ENCODE measurements at places on chromosomes 1 and 21. TPM values are rescaled to one million over a fixed set of nuclear protein-coding genes. Genes with fewer than 3 reads are reported as not detected.

DNA sequence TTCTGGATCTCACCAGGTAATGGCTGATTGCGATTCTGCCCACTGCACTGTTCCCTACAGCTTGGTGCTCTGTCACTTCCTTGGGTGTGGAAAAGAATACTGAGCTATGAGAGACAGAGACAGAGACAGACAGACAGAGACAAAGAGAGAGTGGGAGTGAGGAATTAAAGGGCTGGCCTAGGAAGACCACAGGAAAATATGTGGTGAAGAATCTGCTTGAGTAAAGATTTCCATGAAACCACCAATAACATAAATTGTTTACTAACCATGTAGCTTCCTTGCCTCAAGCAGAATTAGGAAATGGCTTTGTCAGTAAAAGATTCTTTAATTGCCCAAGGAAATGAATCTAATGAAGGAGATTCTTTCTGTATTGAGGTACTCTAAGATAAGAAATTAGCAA lies 54.4 kb downstream of the MPZL1 start:
- no peak for DNase-seq

DNA sequence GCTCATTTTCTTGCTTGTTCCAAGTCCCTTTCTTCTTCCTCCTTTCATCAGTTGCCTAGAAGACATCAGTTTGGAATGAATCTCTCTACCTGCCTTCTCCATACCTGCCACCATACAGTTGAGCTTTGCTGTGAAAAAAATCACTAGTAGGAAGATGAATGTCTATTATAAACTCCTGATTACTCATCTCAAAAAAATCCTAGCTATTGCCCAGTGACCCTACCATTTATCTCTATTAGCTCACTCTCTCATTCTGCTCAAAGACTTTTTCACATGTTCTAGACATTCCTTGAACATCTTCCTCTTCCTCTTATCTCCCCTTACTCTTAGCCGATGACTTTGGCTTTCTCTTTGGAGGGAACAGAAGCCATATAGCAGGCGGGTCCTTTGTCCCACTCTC lies 49.7 kb upstream of the HMGB4 start:
- no peak for DNase-seq

DNA sequence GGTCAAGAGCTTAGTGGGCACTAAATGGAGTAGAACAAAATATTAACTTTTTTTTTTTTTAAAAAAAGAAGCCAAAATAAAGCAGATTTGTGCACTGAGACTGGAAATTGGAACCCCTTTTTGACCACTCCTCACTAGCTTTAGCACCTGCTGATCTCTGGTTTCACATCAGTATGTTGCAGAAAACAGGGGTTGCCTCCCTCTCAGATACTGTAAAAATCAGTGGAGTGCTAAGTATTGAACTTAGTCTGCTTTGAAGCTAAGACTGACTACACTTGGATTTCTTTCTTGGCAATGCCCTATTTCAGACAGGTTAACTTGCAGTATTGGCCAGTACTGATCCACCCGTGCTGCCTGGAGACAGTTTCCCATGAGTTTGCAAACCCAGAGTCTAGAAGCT lies 2.7 kb upstream of the KIAA0040 start:
- no peak for DNase-seq

DNA sequence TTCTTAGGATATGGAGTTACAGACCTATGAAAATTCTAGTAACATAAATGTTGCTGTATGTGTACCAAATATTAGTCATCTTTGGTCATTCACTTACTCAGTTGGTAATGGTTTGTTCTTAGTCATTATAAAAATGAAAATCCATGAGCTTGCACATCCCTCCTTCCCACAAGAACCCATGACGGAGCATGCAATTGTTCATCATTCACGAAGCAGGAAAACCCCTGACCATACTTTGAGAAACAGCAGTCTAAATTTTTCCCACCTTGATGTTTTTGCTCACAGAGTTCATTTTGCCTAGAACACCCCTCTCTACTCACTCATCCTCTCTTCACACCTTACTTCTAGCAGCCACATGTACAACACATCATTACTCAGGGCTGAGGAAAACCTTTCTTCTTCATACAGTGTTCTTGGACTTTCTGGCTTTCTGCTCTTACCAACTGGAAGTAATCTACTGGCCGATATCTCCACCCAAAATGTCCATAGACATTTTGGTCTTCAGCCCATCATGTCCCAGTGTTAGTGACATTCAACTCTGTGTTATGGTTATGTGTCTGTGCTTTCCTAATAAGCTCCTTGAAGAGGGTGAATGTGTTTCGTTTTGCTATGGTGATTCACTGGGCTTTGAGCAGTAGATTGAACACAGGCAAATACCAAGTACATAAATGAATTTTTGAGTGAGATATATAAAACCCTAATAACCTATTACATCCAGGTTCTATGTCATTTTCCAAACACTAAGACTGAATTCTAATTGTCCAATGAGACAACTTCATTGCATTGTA lies 189.9 kb downstream of the ZC3H11B start:
- DNase-seq = no peak

ADAMTS4 gene
- total RNA-seq = 1.0 TPM

NBPF4 gene
- total RNA-seq = 0.53 TPM

LCK gene
- total RNA-seq = 2.0 TPM

C1orf122 gene
- total RNA-seq = 43.7 TPM

LHX8 gene
- total RNA-seq = not detected

RPE65 gene
- total RNA-seq = not detected

Data from left colon (tissue), 2 donors.